Mesendoderm (in vitro differentiated cells): ENCODE measurements at places on chromosomes 4 and X.

- DNase-seq = no peak
These were observed 82.8 kb upstream of the TCEAL2 start for GRCh38 chrX:102042372-102043325.

- no peak for DNase-seq
These were observed 22.8 kb upstream of the AP1S2 start for GRCh38 chrX:15877380-15877779.

GRCh38 chrX:49174723-49175122 lies 3.0 kb downstream of the PLP2 start:
- peak; percentile 37 for DNase-seq

GRCh38 chrX:151206871-151207270 lies 30.5 kb downstream of the GPR50 start:
- no peak for DNase-seq

DNA sequence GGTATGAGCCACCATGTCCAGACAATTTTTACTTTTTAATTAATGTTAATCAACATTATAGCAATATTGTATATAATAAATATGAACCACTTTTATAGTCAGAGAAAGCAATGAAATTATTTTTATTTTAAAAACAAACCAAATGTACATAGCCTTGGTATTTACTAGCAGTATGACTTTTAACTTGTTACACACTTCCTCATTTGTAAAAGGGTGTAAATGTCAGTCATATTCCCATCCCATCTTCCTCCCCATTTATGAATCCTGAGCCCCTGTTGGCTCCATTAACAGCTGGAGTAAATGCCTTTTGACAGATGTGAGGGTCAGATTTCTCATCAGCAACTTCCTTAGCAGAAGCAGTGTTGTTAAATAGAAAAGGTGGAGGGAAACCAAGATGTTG lies 179.6 kb upstream of the SPRY1 start:
- DNase-seq = no peak

- DNase-seq = peak; percentile 27
These were observed 163.2 kb downstream of the RELL1 start for GRCh38 chr4:37522996-37523395.

- DNase-seq = no peak
These were observed 3.0 kb downstream of the GPR174 start for GRCh38 chrX:79147477-79147876.

GRCh38 chr4:7506119-7506518 lies 71.4 kb upstream of the PSAPL1 start:
- DNase-seq = no peak

DNA sequence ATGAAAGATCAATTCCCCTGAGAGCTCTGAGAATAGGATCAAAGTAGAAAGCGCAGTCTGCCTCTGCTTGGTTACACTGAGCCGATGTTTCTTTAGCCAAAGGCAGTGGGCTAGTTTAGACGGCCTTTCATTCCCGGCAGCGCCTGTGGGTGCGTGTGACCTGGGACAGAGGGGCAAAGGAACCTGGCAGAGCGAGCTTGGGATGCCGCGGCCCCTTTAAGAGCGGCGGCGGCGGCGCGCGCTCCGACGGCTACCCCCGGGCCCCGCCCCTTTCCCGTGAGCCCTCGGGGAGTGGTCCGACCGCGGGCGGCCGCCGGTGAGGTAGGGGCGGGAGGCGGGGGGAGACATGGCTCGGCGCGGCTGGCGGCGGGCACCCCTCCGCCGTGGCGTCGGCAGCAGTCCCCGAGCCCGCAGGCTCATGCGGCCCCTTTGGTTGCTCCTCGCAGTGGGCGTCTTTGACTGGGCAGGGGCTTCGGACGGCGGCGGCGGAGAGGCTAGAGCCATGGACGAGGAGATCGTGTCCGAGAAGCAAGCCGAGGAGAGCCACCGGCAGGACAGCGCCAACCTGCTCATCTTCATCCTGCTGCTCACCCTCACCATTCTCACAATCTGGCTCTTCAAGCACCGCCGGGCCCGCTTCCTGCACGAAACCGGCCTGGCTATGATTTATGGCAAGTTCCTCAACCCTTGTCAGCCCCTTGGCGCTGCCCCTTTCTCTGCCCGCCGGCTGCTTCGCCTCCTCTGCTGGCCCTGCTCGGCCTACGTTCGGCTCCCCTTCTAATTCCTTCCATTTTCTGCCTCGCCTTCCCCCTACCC lies at the start of gene SLC9A6:
SLC9A6 (plus strand) TSS at position 279 of the 816 bp plus-strand sequence; CDS start at position 503, 224 bp downstream.
- DNase-seq = peak; percentile 69

DNA sequence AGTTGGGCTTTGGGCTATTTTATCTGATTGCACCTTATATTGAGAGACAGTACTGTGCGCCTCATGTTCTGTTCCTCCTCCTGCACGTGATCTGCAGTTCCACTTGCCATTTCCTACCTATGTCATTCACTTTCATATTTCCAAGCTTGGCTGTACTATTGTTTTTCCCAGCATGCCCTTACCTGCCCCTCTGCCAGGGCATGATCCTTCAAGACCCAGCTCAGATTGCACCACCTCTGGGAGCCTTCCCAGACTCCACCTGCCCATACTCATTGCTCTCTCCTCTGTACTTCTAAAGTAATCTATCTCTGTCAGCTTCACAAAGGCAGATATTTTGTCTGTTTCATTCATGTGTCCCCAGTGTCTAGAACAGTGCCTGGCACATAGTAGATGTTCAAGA lies 11.6 kb downstream of the SLC25A5 start:
- no peak for DNase-seq

GRCh38 chrX:36198575-36198974 lies 279.0 kb downstream of the CFAP47 start:
- peak; percentile 53 for DNase-seq

DNA sequence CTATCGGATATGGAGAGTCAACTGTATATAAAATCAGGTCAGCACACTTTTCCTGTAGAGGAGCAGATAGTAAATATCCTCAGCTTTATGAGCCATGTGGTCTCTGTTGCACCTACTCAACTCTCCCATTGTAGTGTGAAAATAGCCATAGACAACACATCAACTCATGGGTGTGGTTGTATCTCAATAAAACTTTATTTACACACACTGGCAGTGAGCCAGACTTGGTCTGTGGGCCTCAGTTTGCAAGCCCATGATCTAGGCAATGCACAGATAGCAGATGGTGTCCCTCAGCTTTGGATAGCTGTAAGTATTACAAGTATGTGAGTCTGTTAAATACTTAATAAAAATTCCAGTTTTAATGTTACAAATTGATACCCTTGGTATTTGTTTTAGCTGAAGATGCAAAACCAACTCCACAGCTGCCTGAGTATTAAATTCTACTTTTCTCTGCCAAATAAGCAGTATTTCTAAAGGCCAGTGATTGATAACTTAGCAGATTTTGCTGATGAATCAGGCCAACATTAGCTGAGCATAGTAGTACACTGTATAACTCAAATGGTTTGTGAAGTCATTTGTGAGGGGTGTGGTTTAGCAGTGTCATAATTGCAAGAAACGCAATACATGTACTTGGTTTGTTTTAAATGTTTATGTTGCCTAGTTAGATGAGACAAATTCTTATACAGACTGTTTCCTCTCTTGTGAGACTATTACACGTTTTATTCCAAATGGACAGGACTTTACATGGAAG lies 87.3 kb downstream of the GPR143 start:
- DNase-seq = no peak

DNA sequence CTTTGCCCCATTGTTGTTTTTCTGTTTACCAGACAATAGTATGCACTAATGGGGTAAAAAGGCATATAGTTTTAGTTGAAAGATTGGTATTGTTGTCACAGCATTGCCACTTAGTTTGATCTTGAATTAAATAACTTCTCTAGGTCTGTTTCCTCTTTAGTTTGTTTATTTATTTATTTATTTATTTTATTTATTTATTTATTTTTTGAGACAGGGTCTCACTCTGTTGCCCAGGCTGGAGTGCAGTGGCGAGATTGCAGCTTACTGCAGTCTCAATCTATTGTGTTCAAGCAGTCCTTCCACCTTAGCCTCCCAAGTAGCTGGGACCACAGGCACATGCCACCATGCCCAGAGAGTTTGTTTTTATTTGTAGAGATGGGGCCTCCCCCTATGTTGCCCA lies 138.6 kb downstream of the KDM6A start:
- DNase-seq = no peak

- DNase-seq = no peak
These were observed 15.9 kb upstream of the TMEM185A start for GRCh38 chrX:149647505-149647904.

GRCh38 chr4:54016504-54016903 lies 47.9 kb downstream of the CHIC2 start:
- no peak for DNase-seq

DNA sequence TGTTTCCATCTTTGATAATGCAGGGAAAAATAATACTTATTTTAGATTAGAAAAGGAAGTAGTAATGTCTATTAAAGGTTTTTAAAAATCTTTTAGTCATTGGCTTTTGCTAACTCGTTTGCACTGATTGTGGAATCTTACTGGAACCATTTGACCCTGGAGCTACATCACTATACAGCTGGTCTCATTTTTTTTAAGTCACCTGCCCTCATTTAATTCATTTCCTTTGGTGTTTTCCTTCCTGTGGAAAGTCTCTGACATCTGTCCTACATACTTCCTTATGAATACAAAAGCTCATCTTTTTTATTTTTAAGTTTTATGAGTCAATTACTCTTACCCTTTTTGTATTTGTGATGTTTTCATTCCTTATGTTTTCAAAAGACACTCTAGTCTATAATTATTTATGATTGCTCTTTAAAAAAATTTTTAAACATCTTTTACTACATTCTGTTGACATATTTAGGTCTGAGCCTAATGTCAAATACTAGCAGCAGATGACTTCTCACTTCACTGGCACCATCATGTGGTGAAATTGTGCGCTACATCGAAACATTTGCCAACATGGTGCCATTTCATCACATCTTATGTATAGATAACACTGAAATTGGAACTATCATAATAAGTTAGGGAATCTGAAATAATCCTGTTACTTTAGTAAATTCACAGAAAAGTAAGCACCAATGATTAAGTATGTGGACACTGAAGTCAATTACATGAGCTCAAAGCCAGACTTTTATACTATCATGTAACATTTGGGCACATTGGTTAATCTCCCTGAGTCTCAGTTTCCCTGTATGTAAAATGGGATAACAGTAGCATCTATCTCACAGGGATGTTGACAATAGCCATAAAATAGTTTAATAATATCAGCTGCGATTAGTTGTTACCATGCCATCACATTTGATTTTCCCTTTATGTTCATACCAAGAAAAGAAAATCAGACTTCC lies 9.4 kb upstream of the MMAA start:
- peak; percentile 76 for DNase-seq

DNA sequence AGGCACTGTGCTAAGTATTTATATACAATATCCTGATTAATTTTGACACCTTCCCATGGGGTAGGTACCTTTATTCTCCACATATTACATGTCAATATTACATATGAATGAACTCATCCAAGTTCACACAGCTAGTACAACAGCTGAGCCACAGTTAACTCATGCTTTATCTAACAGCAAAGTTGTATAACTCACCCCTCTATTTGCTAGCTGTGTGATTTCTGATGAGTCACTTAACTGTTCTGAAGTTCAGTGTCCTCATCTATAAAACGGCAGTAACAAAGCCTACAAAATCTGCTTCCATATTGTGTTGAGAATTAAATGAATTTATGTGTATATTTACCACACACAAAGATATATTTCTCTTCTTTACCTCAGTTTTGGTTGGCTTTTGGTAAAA lies 48.2 kb upstream of the KDR start:
- DNase-seq = no peak

DNA sequence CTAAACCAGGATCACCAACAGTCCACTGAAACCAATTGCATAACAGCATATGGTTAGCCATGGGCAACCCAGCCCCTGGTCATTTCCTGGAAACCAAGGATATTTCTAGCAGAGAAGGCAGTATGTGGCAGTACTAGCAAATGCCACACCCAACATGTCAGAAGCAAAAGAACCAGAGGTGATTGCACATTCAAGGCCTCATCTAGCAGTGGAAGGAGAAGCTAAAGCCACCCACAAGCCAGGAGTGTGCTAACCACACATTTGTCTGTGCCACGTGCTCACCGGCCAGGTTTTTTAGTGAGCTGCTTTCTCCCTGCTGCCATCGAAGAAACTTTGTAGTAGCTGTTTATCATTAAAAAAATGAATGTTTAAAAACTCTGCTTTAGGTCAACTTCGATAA lies 42.0 kb downstream of the TEC start:
- no peak for DNase-seq

GRCh38 chr4:40564815-40565483 lies 64.7 kb downstream of the RBM47 start:
- peak; percentile 86 for DNase-seq

GRCh38 chr4:139753686-139754085 lies 88.1 kb downstream of the MGST2 start:
- peak; percentile 71 for DNase-seq

GRCh38 chrX:68286980-68287379 lies 146.3 kb downstream of the OPHN1 start:
- no peak for DNase-seq

DNA sequence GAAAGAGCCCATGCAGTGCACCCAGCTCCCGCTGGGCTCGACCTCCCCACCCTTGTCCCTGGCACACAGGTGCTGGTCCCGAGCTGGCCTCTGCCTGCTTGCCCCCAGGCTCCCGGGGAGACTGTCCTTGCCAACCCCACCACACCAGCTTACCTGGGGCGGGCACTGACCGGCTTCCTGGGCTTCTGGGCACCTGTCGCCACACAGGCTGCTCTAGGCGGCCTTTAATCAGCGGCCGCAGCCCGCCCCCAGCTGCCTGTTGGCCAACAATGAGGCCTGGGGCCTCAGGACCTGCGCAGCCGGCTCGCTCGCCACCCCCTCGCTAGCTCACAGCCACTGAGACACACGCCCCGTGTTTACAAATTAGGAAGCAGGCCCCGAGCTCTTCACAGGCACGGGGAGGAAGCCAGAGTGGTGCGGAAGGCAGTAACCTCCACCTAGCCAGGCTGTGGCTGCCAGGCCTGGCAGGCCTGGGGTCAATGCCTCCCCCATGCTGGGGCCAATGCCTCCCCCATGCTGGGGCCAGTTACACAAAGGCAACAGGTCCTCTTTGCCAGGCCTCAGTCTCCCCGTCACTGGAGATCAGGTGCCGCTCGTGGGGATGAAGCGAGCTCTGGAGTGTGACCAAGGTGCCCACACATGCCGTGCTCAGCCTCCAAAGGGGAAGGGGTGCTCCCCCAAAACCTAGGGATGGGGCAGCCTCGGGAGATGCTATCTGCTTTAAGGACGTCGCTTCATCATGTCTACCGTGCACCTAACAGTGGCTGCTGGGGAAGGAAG lies at the start of gene TREX2:
TREX2 (minus strand) TSS at position 201 of the 780 bp plus-strand sequence. CDS start 626 bp downstream, outside the sequence.
- DNase-seq = no peak

- DNase-seq = peak; percentile 60
These were observed 732.6 kb upstream of the LCORL start for GRCh38 chr4:18754180-18754579.

- no peak for DNase-seq
These were observed 1777.8 kb upstream of the TENM3 start for GRCh38 chr4:180465364-180465763.

- DNase-seq = no peak
These were observed 57.1 kb downstream of the ENPEP start for GRCh38 chr4:110532901-110533589.

GRCh38 chr4:866068-866760 lies 40.3 kb upstream of the CPLX1 start:
- DNase-seq = no peak

- peak; percentile 37 for DNase-seq
These were observed 691 bp upstream of the USP46 start for GRCh38 chr4:52659722-52660261.

- no peak for DNase-seq
These were observed 333.8 kb downstream of the ANK2 start for GRCh38 chr4:113383111-113383785.
